ENCODE measurements at places on chromosomes 11 and 22.
A peak's percentile ranks its signal among the peaks of the same experiment; 100 is the strongest.

DNA sequence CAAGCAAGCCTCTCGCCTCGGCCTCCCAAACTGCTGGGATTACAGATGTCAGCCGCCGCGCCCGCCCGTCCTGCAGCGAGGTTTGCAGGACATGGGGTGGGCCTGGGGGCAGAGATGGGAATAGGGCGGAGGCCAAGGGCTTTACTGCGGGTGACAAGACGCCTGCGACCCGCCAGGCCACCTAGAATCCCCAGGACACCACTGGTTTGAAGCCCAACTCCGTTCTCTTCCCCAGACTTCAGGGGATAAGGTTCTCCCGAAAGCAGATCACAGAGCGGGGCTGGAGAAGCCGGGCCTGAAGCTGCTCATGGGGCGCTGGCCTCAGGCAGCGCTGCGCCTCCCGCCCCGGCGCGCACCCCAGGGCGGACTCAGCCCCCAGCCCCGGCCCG is 354 bp downstream of the POLR2L start:
- no peak for DNase-seq

GRCh38 chr11:31443802-31444201 is 65.6 kb downstream of the IMMP1L start:
- no peak for DNase-seq

DNA sequence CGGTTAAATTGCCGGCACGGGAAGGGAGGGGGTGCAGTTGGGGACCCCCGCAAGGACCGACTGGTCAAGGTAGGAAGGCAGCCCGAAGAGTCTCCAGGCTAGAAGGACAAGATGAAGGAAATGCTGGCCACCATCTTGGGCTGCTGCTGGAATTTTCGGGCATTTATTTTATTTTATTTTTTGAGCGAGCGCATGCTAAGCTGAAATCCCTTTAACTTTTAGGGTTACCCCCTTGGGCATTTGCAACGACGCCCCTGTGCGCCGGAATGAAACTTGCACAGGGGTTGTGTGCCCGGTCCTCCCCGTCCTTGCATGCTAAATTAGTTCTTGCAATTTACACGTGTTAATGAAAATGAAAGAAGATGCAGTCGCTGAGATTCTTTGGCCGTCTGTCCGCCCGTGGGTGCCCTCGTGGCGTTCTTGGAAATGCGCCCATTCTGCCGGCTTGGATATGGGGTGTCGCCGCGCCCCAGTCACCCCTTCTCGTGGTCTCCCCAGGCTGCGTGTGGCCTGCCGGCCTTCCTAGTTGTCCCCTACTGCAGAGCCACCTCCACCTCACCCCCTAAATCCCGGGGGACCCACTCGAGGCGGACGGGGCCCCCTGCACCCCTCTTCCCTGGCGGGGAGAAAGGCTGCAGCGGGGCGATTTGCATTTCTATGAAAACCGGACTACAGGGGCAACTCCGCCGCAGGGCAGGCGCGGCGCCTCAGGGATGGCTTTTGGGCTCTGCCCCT is 529 bp upstream of the CCND1 start:
- no peak for DNase-seq

DNA sequence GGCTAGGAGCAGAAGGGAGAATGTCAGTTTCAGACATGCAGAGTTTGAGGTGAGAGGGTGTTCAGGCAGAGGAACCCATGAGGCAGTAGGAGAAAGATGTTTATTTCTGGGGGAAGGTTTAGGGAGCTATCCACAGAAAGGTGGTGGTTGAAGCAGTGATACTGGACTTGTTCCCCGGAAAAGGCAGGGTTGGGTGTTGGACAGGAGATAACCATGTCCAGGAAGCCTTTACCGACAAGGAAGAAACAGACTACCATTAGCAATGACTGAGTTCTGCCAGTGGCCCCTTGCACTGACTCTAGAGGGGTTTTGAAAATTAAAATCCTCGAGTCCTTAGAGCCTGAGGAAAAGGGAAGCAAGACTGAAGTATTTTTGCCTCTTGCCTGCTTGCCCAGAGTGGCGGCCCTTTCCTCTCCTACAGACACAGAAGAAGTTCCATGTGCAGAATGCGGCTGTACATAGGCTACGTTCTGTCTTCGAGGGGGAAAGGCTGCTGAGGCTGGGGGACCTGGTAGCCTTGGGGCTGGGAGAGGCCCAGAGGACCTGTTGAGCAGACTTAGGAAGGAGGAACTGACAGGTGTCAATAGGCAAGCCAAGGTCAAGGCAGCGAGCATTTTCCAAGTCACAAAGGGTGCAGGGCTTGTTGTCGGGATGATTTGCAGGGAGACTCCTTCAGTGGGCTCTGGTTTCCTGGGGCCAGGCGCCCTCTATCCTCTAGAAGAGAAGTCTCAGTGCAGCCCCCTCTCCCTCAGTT is 146.7 kb downstream of the LDLRAD3 start:
- no peak for DNase-seq

- no peak for DNase-seq
These were observed 94.8 kb upstream of the FAT3 start for GRCh38 chr11:92129811-92130210.

DNA sequence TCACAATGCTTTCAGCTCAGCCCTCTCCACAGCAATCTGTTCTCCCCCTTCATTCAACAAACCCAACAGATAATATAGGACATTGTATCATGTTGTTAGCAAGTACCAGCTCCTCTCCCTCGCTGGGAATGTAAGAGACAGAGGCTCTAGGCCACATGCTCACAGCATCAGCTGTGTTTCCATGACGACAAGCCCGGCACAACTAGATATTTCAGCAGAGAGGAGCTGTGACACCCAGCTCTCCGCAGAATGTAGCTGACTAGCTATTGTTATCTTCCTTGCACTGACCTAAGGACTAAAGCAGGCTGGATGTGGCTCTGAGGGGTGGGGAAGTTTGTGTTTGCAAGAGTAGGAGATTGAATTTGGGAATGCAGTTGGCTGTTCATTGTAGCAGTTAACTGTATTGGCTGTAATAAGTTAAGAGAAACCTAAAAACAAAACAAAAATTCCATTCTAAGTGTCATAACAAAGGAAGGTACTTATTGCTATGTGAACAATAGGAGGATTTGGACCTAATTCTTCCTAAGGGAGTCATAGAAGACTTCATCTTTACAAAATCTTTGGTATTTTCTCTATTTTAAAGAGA is 28.0 kb upstream of the RRAS2 start:
- DNase-seq = no peak

GRCh38 chr11:29271616-29272015 is 745.2 kb downstream of the KCNA4 start:
- no peak for DNase-seq

DNA sequence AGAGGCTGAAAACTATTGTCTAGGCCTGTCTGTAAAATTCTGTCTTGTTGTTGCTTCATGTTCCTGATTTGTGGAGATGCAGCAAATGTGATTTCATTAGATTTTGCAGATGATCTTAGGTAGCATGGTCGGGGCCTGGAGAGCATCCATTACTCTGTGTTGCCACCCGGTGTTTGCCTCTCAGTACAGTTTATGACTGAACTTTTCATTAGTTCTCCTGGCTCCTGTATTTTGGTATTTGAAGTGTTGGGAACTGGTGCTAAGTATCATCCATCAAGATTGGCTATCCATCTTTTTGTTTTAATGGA is 7.7 kb downstream of the YWHAH start:
- DNase-seq = no peak

- no peak for DNase-seq
These were observed 140.2 kb upstream of the TIMP3 start for GRCh38 chr22:32661296-32661695.

DNA sequence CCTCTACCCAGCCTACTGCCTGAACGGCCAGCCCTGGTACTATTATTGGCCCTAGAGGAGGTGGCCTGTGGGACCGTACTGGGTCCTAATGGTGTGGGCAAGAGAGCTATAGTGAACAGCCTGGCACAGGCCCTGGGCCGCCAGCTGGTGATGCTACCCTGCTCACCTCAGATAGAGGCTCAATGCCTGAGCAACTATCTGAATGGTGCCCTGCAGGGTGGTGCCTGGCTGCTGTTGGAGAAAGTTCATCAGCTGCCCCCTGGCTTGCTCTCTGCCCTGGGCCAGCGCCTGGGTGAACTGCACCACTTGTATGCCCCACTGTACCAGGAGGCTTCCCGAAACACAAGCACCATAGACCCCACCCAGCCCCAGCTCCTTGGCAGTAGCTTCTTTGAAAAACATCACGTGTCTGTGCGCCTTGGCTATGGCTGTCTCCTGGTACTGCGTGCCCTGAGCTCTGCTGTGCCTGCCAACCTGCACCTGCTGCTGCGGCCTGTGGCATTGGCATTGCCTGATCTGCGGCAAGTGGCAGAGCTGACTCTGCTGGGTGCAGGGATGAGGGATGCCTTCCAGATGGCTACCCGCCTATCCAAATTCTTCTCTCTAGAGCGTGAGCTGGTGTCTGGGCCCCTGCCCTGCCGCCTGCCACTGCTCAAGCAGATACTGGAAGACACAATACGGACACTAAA is 49.0 kb downstream of the DNHD1 start:
- no peak for DNase-seq

DNA sequence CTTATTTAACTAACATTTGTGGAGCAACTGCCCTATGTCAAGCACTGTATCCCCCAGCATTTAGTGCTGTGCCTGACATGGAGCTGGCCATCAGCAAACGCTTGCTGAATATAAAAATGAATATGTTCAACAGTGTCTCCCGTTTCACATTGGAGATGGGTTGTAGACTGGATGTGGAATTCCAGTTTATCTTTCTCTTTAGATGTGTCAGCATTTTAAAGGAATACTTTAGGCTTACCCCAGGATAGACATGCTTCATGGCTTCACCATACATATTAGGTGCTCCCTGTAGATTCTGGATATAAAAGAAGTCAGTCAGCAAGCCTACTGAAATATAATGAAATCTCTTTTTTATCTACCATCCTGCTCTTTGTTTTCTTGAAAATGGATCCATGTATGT is 21.3 kb upstream of the TPH1 start:
- no peak for DNase-seq

GRCh38 chr11:77249427-77249826 is 52.1 kb downstream of the GDPD4 start:
- DNase-seq = no peak

- no peak for DNase-seq
These were observed 8.4 kb upstream of the MRPL11 start for GRCh38 chr11:66447012-66447411.

DNA sequence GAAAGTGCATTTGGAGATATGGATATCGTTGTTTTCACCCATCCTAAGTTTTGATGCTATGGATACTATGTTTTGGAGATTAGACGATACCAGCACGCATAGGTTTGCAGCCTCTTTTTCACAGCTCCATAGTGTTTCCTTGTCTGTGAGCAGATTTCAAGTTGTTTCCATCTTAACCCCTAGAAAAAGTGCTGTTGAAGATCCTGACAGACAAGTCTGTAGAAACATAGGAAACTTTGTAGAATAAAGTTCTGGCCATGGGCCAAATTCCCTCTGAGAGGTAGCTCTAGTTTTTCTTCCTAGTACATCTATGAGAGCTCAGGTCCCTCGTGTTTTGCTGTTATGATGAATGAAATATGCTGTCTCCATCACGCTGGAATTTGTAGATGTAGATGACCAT is 32.4 kb downstream of the ST3GAL4 start:
- DNase-seq = no peak

DNA sequence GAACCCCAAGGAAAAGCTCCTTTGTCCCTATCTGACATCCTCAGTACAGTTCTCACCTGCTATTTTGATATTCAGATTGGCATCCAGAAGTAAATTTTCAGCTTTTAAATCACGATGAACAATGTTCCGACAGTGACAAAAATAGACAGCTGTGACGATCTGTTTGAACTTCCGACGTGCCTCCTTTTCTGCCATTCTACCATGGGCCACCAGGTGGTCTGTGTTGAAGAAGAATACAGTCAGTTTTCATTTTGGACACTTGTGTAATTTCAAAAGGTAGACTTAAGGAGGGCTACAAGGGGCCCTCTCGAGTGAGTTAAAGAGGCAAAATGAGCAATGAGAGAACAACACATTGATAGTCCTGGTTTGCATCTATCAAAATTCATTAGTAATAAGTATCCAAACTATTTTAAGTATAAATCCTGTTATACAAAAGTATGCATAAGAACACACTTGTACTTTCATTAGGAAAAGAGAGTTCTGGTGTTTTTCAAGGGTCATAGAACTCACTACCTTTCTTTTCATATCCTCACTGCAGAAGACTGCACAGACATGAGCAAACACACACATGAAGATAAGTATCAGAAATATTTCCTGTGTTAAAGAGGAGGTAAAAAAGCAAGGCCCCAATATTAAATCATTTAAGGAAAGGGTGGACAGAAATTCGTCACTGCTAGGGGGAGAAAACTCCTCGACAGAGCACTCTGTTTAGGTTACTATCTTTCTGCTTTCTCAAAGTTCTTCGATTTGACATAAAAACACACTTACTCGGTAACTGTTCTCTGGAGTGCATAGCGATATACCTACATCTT is 89.9 kb upstream of the APOA1 start:
- DNase-seq = no peak

- DNase-seq = no peak
These were observed 1387.0 kb upstream of the RAG2 start for GRCh38 chr11:37984991-37985390.

GRCh38 chr11:3132271-3132781 is 32.8 kb downstream of the OSBPL5 start:
- DNase-seq = no peak

DNA sequence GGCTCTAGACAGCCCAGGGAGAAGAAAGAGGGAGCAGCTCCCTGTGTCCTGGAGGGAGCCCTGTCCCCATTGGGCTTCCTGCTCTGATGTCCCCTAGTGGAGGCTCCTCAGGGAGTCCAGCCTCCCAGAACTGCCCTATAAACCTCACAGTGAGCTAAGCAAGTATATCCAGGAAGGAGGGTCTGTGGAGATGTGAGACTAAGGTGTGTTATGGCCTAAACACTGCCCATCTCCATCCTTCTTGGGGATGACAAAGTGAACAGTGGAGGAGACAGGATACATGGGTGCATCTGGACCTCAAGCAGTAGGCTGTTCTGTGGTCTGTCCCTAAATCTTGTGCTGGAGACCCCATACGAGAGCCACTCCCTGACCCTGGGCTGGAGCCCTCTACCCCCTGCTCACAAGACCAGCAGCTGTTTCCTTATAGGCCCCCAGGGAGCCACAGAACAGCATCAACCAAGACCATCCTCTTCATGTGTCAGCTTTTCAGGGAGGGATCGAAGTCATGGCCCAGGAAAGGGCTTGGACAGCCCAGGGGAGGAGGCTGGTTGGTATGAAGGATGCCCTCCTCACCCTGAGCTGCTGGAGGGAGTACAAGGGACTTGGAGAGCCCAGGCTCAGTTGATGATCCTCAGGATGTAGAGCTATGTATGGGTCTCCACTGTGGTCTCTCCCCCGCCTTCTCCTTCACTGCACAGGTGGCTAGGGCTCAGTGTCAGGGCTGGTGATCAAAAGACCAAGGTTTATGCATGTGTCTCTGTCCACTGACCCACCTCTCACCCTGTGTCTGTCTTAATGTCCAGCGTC is 49.7 kb upstream of the TOP3B start:
- DNase-seq = no peak

- no peak for DNase-seq
These were observed 7.5 kb downstream of the ALG8 start for GRCh38 chr11:78131956-78132355.

DNA sequence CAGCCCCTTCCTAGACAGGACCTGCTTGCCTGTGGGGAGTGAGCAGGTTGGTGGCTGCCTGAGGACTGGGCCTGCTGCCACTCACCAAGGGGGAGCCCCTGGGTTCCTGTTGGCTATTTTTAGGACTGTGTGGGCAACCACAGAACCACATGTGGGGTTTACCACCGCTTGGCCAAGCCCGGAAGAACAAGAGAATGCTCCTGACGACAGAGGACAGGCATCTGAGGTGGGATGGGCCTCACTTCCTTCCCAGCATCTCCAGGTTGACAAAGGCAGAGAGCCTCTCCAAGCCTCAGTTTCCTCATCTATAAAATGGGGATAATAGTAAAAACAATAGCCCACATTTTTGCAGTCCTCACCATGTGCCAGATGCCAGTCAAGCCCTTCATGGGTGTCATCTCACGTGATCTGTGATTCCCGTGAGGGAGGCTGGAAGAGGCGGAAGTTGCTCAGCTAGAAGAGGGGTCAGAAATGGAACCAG is 43.6 kb downstream of the LRRC32 start:
- DNase-seq = peak; percentile 32
